Liver (tissue), 10 donors: ENCODE measurements at places on chromosomes 5 and 9. TPM values are rescaled to one million over a fixed set of nuclear protein-coding genes. Genes with fewer than 3 reads are reported as not detected.

The DDX4 gene
- total RNA-seq: not detected

The SAPCD2 gene
- 1.8 TPM for total RNA-seq

The DCANP1 gene
- not detected for total RNA-seq

The EPB41L4A gene
- 8.0 TPM for total RNA-seq

The TRPM6 gene
- total RNA-seq: 0.67 TPM

The STK32A gene
- total RNA-seq: 0.17 TPM

The ANXA1 gene
- 15.6 TPM for total RNA-seq

The TSSK1B gene
- total RNA-seq: not detected

The CDH10 gene
- total RNA-seq: 0.09 TPM

The COL27A1 gene
- total RNA-seq: 13.3 TPM

The IFNA13 gene
- total RNA-seq: not detected
